Activated B cell treated with CpG ODN at 0.5 μM for 24 hours (primary cell): ENCODE measurements at places on chromosomes 5 and 9. TPM values are rescaled to one million over a fixed set of nuclear protein-coding genes. Genes with fewer than 3 reads are reported as not detected.

The ADAMTS16 gene
- not detected in 2 replicates for total RNA-seq

The OSTF1 gene
- total RNA-seq = 59.7 and 60.1 TPM in 2 replicates

DNA sequence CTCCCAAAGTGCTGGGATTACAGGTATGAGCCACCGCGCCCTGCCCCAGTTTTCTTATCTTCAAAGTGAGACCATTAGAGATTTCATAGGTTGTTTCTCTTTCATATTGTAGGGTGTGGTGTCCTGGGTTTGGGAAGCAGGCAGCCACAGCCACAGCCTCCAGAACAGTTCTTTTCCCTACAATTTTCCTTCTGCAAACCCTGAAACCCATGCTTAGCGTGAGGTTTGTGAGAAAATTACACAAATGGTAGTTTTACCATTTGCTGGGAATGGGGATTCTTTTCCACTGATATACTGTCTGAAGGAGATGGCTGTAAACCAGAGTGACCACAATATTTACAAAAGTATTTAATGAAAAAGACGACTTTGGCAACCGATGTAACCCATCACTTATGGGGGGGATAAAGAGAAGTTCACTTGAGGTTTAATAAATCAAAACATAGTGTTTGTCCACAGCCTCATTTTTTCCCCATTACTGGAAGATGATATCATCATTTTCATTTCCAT, 26.7 kb upstream of the ECM2 start:
- H3K27me3 ChIP-seq = no peaks in the 10 kb centered on the region
- DNase-seq = no peak
- no peaks in the 10 kb centered on the region for H3K4me1 ChIP-seq
- H3K27ac ChIP-seq = no peak overlapping the region

DNA sequence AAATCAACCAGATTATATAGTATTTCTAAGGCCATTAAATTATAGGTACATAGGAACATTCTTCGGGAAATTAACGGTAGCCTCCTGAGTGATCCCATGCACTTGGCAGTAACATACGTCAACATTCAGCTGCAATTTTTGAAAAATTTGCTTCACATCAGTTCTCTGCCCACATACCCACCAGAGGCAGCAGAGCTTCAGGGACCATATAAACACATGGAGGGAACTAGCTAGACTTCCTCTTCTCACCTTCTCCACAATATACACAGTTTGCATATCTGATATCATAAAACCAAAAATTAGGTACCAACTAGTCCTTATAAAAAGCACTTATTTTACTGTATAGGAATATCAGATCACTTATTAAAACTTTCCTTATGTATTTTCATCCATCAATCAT, 4.8 kb downstream of the PSIP1 start:
- H3K27ac ChIP-seq = no peak overlapping the region
- H3K4me3 ChIP-seq = no peak overlapping the region
- peaks cover 48% of the 10 kb centered on the region for H3K4me1 ChIP-seq
- DNase-seq = no peak
- H3K36me3 ChIP-seq = peaks cover 57% of the 10 kb centered on the region
- H3K27me3 ChIP-seq = no peaks in the 10 kb centered on the region
